Stimulated activated CD4-positive, alpha-beta T cell treated with anti-CD3 and anti-CD28 coated beads, TNF-alpha, amount 100 ng/mL, for 1 hour (primary cell): ENCODE measurements at places on chromosomes 3 and 15.

- DNase-seq: no peak
Measured at GRCh38 chr3:32303399-32303747, 64.9 kb downstream of the CMTM8 start.

DNA sequence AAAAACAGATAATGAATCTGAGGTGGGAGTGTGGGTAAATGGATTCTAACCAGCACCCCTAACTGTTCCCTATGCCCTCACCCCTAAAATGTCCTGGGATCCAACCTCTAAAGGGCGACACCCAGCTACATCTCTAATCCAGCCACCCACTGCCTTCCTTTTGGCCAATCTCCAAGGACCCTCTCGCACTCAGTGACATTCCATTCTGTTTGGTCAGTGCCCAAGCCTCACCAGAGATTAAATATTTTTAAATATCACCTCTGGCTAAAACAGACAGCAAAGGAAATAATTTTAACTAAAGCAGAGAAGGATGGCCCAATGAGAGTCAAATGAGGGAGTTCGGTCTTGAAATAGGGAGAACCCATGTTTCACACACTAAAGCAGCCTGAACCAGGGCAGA, 19.9 kb upstream of the SCN10A start:
- DNase-seq: no peak

DNA sequence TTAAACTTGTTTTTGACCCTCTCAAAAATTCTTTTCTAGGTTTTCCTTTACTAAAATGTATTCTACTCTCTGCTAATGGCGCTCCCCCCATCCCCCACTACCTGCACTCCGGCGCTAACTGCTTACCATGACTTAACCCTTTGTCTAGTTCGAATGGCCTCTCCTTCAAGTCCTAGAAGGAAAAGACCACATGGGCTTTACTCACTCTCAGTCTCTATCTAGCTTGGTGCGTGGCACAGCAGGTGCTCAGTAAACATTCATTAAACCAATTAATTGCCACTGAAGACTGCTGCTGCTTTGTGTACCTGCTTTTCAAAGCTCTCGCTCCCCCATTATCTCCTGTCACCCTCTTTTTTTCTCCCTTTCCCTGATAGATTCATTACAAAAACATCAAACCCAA, 457.7 kb upstream of the THRB start:
- DNase-seq: no peak

GRCh38 chr3:188646592-188646991, 492.6 kb downstream of the LPP start:
- DNase-seq: no peak

- no peak for DNase-seq
Measured at GRCh38 chr3:113450911-113451310, 9.6 kb upstream of the CFAP44 start.
